ENCODE measurements at places on chromosomes 11 and 22.

DNA sequence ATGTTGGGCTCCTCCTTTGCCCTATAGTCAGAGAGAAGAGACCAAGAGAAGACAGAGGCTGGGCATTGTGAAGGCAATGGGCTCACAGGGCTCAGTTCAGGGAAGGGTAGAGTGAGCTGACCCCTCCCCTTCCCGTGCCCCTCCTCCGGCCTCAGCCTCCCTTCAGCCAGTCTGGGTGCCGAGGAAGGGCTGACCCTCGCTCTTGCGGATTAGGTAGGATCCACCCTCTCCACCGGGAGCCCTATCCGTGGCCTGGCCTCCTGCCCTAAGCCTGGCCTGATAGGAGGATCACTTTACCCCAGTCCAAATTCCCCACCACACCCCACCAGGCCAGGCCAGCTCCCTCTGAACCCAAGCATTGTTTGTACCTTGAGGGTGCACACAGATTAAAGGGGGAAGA lies 1.8 kb upstream of the PPP1R14B start:
- H3K27ac ChIP-seq = no peak overlapping the region
- DNase-seq = no peak
- no peak overlapping the region for H3K4me3 ChIP-seq
- no peaks in the 10 kb centered on the region for H3K27me3 ChIP-seq

DNA sequence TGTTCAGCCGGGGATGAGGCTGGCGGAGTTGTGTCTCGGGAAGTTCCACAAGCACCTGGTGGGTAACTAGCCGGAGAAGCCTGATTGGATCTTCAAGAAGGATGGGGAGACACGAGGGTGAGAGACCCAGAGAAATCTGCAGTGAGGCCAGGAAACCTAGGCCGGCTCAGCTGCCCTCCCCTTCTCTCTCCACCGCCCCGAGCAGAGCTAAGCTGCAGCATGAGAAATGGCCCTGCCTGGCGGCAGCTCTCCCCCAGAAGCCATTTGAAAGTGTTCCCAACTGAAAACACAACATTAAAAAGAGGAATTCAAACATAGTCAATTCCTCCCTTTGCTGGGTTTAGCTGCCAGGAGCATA lies 77.8 kb upstream of the SHISAL1 start:
- no peaks in the 10 kb centered on the region for H3K36me3 ChIP-seq
- DNase-seq = peak; percentile 32
- H3K27ac ChIP-seq = no peak overlapping the region

DNA sequence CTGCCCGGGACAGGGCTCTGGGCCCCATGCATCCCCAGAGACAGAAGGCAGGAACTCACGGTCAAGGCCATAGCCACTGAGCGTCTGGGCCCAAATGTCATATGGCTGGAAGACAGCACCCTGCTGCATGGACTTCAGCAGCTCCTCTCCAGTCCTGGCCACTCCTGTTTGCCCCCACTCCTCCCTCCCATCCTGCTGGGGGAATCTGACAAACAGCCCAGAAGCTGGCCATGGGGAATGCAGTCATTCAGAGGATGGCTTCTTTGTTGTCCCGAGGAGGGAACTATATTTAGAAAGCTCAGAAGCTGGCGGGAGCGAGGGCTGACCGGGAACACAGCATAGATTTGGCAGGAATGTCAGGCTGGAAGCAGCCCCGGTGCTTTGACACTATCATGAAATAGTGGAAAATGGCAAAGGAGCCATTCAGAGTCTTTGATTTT lies 35.0 kb downstream of the DKK3 start:
- H3K27ac ChIP-seq = peak overlapping the region; percentile 65
- no peak overlapping the region for H3K4me3 ChIP-seq
- H3K36me3 ChIP-seq = no peaks in the 10 kb centered on the region
- DNase-seq = peak; percentile 29
- peaks cover 24% of the 10 kb centered on the region for H3K4me1 ChIP-seq

- peak; percentile 68 for DNase-seq
- H3K4me1 ChIP-seq = no peaks in the 10 kb centered on the region
- H3K27ac ChIP-seq = no peak overlapping the region
These were observed 93.9 kb downstream of the TECTA start for GRCh38 chr11:121194731-121195596.

GRCh38 chr11:130580891-130581492 lies 132.5 kb downstream of the ADAMTS15 start:
- DNase-seq = no peak
- no peak overlapping the region for H3K27ac ChIP-seq
- no peaks in the 10 kb centered on the region for H3K27me3 ChIP-seq

GRCh38 chr22:22519591-22519990 lies 479 bp downstream of the ZNF280A start:
- no peak for DNase-seq
- H3K27ac ChIP-seq = no peak overlapping the region
- H3K4me1 ChIP-seq = no peaks in the 10 kb centered on the region
- no peak overlapping the region for H3K4me3 ChIP-seq
- H3K27me3 ChIP-seq = no peaks in the 10 kb centered on the region

- H3K4me3 ChIP-seq = peak overlapping the region; percentile 52
- peaks cover 2% of the 10 kb centered on the region for H3K36me3 ChIP-seq
These were observed 355 bp upstream of the AP1B1 start for GRCh38 chr22:29388759-29389090.

GRCh38 chr11:112478806-112479205 lies 218.1 kb upstream of the PLET1 start:
- H3K36me3 ChIP-seq = no peaks in the 10 kb centered on the region
- no peaks in the 10 kb centered on the region for H3K4me1 ChIP-seq
- no peak overlapping the region for H3K4me3 ChIP-seq

GRCh38 chr22:48955351-48956311 lies 872.0 kb downstream of the BRD1 start:
- no peaks in the 10 kb centered on the region for H3K27me3 ChIP-seq
- H3K36me3 ChIP-seq = no peaks in the 10 kb centered on the region
- no peaks in the 10 kb centered on the region for H3K4me1 ChIP-seq
- no peak overlapping the region for H3K27ac ChIP-seq

- H3K36me3 ChIP-seq = no peaks in the 10 kb centered on the region
- peaks cover 21% of the 10 kb centered on the region for H3K4me1 ChIP-seq
- DNase-seq = no peak
- no peak overlapping the region for H3K27ac ChIP-seq
- no peaks in the 10 kb centered on the region for H3K27me3 ChIP-seq
- peak overlapping the region; percentile 34 for H3K4me3 ChIP-seq
These were observed 6.5 kb downstream of the ARSA start for GRCh38 chr22:50621356-50621880.

DNA sequence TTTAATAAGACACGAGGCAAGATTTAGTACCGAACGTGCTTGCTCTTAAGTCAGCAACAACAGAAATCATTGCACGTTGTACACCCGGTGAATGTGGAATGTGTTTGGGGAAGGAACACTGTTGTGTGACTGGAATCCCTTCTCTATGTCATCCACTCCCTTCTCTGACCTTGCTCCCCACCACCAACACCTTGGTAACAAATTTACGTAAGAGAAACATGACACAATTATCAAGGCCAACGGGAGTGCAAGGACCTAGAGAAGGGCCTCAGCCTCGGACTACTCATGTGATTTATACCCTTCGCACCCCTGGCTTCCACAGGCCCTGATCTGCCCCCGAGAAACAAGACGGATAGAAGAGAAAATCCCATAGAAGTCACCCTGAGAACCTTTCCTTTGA lies 236.2 kb downstream of the LARGE1 start:
- DNase-seq = peak; percentile 62
- H3K4me3 ChIP-seq = no peak overlapping the region
- H3K27ac ChIP-seq = no peak overlapping the region
- H3K27me3 ChIP-seq = no peaks in the 10 kb centered on the region
- no peaks in the 10 kb centered on the region for H3K36me3 ChIP-seq

GRCh38 chr11:80214413-80214812 lies 773.6 kb upstream of the TENM4 start:
- no peak for DNase-seq
- H3K4me1 ChIP-seq = no peaks in the 10 kb centered on the region
- no peak overlapping the region for H3K4me3 ChIP-seq
- no peak overlapping the region for H3K27ac ChIP-seq
- H3K36me3 ChIP-seq = no peaks in the 10 kb centered on the region

GRCh38 chr22:38170469-38170868 lies 11.2 kb downstream of the PLA2G6 start:
- peak; percentile 11 for DNase-seq
- H3K4me1 ChIP-seq = no peaks in the 10 kb centered on the region
- no peaks in the 10 kb centered on the region for H3K36me3 ChIP-seq

DNA sequence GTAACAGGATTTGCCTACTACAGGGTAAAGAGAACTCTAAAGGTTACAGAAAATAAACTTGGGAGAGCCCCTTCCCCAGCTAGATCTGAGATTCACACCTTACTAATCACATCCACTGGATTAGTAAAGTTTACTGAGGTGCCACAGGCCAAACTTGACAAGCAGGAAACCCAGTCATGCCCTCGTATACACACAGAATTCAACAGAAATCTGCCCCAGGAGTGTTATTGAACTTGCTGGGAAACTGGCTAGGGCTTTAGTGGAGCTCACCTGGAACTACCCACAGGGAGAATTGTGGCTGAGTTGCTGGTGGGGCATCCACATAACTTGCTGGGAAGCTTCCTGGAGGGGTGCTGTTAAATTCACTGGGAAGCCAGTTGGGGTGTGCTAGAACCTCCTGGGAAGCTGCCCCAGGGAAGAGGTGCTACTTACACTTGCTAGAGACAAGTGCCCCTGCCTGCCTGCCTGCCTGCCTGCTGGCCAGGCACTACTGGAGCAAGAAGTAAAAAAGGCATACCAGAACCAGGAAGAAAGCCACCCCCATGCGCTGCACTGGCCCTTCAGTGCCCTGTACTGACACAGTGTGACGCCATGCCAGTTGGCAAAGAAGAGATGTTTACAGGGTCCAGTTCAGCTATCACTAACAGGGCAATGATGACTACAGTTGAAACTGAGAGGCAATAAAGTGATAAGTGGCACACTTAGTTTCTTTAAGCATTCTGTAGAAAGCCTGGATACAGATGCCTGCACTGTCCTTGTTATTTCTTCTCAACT lies 106.5 kb downstream of the ALX4 start:
- no peaks in the 10 kb centered on the region for H3K27me3 ChIP-seq
- peaks cover 4% of the 10 kb centered on the region for H3K4me1 ChIP-seq
- no peak for DNase-seq
- H3K27ac ChIP-seq = no peak overlapping the region
- no peak overlapping the region for H3K4me3 ChIP-seq

DNA sequence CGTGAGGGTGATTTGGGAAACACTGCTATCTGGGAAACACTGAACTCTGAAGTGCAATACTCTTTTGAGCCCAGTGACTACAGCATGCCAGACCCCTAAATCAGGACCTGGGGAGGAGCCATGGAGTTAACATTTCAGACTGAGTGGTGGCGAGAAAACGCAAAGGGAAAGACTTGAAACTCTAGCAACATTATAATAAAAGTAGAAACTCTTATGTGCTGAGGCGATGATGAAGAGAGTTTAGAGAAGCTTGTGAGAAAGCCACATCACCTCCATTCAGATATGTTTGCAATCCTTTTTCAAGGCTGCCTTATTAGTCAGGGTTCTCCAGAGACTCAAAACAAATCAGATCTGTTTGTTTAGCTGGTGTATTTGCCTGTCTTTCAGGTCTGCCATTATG lies 1.9 kb downstream of the FEN1 start:
- peaks cover 3% of the 10 kb centered on the region for H3K4me1 ChIP-seq
- H3K36me3 ChIP-seq = peaks cover 6% of the 10 kb centered on the region
- no peak for DNase-seq
- no peak overlapping the region for H3K4me3 ChIP-seq

GRCh38 chr11:117830072-117830471 lies 5.5 kb upstream of the FXYD2 start:
- H3K36me3 ChIP-seq = no peaks in the 10 kb centered on the region
- H3K4me1 ChIP-seq = peaks cover 33% of the 10 kb centered on the region
- H3K27me3 ChIP-seq = no peaks in the 10 kb centered on the region
- peak overlapping the region; percentile 36 for H3K4me3 ChIP-seq
- DNase-seq = no peak
- H3K27ac ChIP-seq = peak overlapping the region; percentile 97

- peak; percentile 30 for DNase-seq
- no peaks in the 10 kb centered on the region for H3K36me3 ChIP-seq
- H3K4me1 ChIP-seq = peaks cover 7% of the 10 kb centered on the region
- no peak overlapping the region for H3K27ac ChIP-seq
These were observed 73.6 kb upstream of the TTLL12 start for GRCh38 chr22:43260331-43261231.

DNA sequence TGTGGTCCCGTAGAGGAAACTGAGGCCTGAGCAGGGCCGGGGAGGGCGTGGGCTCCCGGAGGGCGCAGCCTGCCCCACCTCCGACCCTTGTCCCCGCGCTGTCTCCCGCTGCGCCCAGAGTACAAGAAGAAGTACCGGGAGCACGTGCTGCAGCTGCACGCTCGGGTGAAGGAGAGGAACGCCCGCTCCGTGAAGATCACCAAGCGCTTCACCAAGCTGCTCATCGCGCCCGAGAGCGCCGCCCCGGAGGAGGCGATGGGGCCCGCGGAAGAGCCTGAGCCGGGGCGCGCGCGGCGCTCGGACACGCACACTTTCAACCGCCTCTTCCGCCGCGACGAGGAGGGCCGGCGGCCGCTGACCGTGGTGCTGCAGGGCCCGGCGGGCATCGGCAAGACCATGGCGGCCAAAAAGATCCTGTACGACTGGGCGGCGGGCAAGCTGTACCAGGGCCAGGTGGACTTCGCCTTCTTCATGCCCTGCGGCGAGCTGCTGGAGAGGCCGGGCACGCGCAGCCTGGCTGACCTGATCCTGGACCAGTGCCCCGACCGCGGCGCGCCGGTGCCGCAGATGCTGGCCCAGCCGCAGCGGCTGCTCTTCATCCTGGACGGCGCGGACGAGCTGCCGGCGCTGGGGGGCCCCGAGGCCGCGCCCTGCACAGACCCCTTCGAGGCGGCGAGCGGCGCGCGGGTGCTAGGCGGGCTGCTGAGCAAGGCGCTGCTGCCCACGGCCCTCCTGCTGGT lies 1.9 kb downstream of the NLRP6 start:
- DNase-seq = peak; percentile 75
- no peak overlapping the region for H3K4me3 ChIP-seq
- H3K27me3 ChIP-seq = peaks cover 19% of the 10 kb centered on the region
- peak overlapping the region; percentile 32 for H3K27ac ChIP-seq
- no peaks in the 10 kb centered on the region for H3K36me3 ChIP-seq
- H3K4me1 ChIP-seq = no peaks in the 10 kb centered on the region

- H3K36me3 ChIP-seq = no peaks in the 10 kb centered on the region
- H3K27ac ChIP-seq = no peak overlapping the region
- no peak for DNase-seq
These were observed 15.1 kb upstream of the CABP7 start for GRCh38 chr22:29704528-29705285.

DNA sequence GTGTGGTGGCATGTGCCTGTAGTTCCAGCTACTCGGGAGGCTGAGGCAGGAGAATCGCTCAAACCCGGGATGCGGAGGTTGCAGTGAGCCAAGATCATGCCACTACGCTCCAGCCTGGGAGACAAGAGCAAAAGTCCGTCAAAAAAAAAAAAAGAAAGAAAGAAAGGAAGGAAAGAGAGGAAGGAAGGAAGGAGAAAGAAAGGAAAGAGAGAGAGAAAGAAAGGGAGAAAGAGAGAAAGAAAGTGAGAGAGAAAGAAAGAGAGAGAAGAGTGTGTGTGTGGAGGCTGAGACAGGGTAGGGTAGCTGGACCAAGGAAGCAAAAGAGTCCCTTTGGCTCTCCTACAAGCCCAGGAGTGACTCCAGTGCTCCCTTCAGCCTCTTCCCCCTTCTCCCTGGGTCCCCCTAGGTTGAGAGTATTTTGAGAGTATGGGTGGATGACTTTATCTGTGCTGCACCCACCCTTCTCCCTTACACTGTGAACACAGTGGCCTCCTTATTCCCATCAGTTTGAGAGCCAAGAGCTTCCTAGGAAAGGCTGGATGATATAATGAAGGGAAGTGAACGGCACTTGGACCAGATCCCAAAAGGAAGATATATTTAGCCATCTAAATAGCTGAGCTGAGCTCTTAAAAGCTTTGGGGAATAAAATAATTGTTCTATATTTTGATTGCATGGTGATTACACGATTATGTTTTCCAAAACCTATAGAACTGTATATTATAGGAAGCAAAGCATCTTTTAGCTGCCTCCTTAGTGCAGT lies 9.5 kb upstream of the DENND5A start:
- DNase-seq = no peak
- H3K27ac ChIP-seq = peak overlapping the region; percentile 32
- H3K27me3 ChIP-seq = no peaks in the 10 kb centered on the region
- H3K4me3 ChIP-seq = no peak overlapping the region
